ENCODE measurements at places on chromosomes 1 and 21. TPM values are rescaled to one million over a fixed set of nuclear protein-coding genes. Genes with fewer than 3 reads are reported as not detected.

GRCh38 chr21:36745459-36745858 is 46.5 kb downstream of the SIM2 start:
- DNase-seq: no peak

DNA sequence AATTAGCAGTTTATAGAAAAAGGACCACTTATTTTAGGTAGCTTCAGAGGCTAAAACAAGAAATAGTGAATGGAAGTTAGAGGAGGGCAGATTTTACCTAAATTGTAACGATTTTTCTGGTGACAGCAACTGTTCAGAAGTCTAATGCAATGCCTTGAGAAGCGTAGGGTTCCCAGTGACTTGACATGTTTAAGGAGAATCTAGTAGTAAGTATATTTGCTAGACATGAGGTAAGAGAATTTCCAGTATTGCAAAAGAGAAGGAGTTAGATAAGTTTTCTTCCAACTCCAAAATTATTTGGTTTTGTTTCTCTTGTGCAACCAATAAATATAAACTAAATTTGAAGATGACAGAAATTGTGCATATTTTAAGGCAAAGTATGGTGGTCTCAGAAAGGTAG is 140.0 kb downstream of the SMYD3 start:
- no peak for DNase-seq

- DNase-seq: no peak
Measured at GRCh38 chr1:154190550-154190949, 1.4 kb downstream of the TPM3 start.

The MTMR11 gene
- 2.6 TPM for total RNA-seq

DNA sequence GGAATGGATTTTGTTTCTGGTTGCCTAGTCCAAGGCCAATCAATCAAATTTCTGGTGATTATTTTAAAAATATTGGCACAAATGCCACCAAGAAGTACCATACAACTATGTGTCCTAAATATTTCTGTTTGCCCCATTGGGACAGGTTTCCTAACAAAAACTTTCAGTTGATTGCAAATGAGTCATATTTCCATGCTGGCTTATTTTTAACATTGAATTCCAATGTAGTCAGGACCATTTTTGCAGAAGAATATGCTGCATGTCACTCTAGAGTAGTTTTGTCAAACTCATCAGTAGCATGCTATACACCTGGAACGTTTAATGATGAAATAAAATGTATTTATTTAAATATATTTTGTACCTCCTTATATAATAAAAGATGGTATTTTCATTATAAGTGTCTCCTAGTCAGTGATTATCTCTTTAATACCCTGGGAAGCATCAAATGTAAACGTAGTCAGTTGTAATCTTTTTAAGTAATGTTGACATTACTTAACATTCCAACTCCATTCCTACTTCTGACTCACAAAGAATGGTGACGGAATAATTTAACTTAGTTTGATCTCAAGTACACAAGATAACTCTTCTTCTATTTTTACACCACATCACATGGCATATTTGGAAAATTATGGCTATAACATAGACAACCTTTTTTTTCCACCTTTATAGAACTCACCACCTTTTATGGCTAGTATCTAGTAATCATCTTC is 39.0 kb upstream of the USH2A start:
- no peak for DNase-seq

GRCh38 chr1:77354536-77354935 is 72.7 kb downstream of the AK5 start:
- no peak for DNase-seq

The SLC2A5 gene
- 0.64 TPM for total RNA-seq

DNA sequence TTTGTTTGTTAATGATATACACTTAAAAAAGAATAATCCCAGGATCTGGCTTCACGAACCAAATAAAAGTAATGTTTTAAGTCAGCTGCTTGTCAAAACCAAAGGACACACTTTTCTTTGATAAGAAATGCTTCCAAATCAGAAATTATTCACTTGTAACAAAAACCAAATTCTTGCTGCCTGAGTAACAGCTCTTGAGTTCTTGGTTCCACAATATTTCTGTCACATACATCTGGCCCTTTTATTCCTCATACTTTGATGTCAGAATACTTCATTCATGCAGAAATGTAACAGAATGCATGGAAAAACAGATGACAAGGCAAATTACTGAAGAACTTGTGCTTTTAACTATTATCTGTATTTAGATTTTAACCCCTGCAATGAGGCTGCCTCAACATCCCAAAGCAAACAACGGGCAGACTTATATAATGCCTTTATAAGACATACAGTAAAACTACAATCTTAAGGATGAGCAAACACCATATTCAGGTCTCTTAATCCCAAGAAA is 1.5 kb downstream of the VAMP4 start:
- DNase-seq: no peak

The TNFRSF18 gene
- 3.0 TPM for total RNA-seq

- DNase-seq: no peak
Measured at GRCh38 chr1:64215576-64215975, 12.2 kb downstream of the UBE2U start.

DNA sequence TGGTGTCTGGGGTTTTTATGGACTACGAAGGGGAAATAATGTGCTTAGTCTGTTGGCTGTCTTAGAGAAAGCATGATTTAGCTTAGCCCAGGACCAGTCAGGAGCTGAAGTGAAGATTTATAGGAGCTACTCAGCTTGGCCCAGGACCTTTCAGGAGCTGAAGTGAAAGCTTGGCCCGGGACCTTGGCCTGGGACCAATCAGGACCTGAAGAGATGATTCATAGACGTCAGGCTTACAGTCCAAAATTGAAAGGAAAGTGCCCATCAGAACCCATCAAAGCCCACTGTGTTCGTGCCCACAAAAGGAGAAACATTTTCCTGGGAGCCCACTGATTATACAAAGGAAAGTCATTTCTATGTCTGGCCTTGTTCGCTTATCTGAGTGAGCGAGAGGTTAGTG is 35.6 kb downstream of the MSTO1 start:
- DNase-seq: no peak

DNA sequence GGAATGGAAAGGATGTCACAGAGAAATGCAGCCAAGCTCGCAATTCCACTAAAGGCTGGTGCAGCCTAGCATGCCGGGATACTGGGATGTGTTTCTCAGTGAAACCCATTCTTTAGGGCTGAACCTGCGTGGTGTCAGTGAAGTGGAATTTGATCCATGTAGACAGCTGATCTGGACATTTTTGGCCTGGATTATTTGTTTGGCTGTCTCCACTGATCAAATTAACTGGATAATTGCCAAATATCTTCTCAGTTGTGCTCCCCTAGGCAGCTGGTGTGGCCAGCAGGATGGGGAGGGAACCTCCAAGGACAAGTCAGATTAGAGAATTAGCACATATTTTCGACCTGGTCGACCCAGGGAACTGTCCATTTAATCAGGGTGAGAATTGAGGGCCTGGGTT is 318.4 kb downstream of the RPS6KC1 start:
- DNase-seq: no peak

The MATN1 gene
- 0.22 TPM for total RNA-seq

DNA sequence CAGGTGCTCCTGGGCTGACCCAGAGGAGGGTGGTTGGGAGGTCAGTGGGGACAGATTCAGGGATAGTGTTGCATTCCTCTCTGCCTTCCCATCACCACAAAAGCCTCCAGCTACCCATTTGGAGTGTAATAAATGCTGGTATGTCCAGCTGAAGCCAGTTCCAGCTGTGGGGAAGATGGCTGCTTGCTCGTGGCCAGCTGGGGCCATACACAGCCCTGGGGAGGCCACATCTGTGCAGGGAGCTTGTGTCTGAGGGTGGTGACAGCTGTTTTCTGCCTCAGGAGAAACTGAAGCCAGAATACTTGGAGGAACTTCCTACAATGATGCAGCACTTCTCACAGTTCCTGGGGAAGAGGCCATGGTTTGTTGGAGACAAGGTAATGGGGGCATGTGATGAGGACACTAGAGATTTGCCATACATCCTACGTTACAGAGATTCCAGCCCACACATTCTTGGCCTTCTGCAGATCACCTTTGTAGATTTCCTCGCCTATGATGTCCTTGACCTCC is 2.7 kb downstream of the GSTM4 start:
- no peak for DNase-seq

The EVI5 gene
- 19.5 TPM for total RNA-seq

DNA sequence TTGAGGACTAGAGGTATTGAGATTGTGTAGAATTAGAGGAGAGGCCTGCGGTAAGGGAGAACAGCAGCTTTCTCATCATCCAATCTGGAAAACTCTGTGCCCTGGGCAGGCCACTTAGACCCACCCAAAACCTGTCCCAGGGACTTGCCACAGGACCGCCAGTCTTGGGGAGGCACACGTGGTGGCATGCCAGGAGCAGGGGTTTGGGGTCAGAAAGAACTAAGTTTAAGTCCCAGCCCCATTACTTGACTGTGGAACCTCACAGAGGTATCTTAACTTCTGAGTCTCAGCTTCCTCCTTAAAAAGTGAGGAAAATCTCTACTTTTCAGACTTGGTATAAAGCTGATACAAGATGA is 356.6 kb downstream of the HHAT start:
- no peak for DNase-seq

- DNase-seq: no peak
Measured at GRCh38 chr1:2526824-2527555, 594 bp upstream of the PANK4 start.

DNA sequence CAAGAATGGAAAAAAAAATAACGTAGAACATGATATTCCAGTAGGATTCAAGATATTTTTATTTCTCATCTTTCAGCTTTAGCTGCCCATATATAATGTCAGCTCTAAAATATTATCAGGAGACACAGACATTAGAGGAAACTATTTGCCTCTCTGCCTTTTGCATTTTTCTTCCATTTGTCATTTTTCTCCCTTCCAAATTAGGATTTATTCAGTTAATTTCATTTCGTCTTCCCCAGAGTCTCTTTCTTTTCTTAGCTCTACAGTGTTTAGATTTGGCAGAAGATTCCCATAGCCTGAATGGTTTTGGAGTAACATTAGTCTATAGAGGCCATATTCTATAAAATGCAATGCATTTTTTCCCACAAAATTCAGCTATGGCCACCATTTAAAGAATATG is 5.1 kb upstream of the ENAH start:
- DNase-seq: no peak

The ZNF593OS gene
- total RNA-seq: 4.2 TPM

The SPRR5 gene
- total RNA-seq: not detected

GRCh38 chr1:203593723-203594122 is 32.9 kb upstream of the ATP2B4 start:
- peak; percentile 32 for DNase-seq

DNA sequence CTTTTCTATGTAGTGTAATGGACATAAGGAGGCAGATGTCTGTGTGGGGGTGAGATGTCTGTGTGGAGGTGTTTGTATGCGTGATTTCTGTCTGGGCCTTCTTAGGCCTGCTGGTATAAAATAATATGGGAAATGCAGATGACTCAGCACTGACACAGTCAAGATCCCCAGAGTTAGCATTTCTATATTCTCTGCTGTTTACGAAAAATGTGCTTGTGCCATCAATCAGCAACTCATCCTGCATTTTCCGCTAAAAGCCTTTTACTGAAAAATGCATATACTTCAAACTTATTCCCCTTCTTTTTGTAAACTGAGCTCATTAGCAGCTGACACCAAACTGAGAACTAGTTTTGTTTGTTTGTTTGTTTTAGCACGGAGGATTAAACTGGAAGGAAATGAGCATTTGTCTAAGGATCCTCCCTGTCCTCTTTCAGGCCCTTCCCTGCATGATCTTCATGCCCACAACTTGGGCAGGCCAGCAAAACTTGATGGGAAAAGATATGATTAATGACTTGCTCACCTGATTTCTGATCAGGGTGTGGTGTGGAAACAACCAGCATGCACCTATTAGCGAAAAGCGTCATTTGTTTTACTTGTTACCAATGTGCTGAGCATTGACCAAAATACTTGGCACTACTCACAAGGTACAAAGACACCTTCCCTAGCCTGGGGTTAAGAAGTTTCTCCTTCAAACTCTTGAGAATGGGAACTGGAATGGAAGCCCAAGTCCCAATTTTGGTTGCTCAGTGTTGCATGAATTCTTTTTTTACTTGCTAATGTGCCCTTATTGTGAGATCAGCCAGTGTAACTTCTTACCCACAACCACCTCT is 77.4 kb downstream of the NDUFS5 start:
- no peak for DNase-seq

DNA sequence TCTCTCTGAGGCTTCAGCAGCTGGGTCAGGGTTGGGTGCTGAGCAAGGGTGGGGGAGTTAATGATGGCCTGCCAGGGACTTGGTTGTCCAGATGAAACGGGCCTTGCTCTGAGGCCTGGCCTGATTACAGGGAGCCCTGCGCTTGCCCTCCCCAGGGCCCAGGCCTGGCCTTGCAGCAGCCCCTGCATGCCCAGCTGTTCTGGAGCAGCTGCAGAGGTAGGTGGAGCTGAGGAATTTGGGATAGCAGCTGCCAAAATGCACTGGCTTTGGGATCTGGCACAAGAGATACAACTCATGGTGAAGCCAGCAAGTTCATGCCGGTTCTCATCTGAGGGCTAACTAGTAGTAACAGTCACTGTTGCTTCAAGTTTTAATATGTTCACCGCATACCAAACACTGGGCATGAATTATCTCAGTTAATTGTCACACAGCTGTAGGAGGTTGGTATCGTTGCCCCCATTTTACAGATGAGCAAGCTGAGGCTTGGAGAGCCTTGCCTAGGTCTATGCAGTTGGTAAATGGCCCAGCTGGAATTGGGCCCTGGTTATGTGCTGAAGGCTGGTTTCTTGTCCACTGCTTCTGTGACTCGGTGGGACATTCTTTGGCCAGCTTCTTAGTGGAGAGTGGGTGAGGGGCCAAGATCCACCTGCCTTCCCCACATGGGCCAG is 7.3 kb upstream of the SERINC2 start:
- no peak for DNase-seq

Measured in glutamatergic neuron (in vitro differentiated cells).